ENCODE measurements at places on chromosomes 1 and 21. TPM values are rescaled to one million over a fixed set of nuclear protein-coding genes. Genes with fewer than 3 reads are reported as not detected.

Gene C1QA
- total RNA-seq = not detected

Gene MROH9
- not detected for total RNA-seq

Gene TIAM1
- 0.15 TPM for total RNA-seq

Gene FMO5
- 0.76 TPM for total RNA-seq

Gene EEIG2
- total RNA-seq = 7.5 TPM

Gene KCNK1
- 7.5 TPM for total RNA-seq

Gene KIAA1614
- 2.6 TPM for total RNA-seq

Gene CNR2
- not detected for total RNA-seq

Gene BCL10
- 66.9 TPM for total RNA-seq

Gene HSF2BP
- 1.6 TPM for total RNA-seq

Gene TEDDM1
- not detected for total RNA-seq

Gene GUCA2B
- not detected for total RNA-seq

Gene FNDC10
- 0.15 TPM for total RNA-seq

Gene FCN3
- not detected for total RNA-seq

Gene MYCL
- 2.3 TPM for total RNA-seq

Gene KCNE1
- 0.15 TPM for total RNA-seq

Gene MATN1
- under 0.01 TPM for total RNA-seq

Gene KCNJ6
- total RNA-seq = not detected

Gene AKNAD1
- total RNA-seq = not detected

Gene CAP1
- 431 TPM for total RNA-seq

Gene GRIK1
- total RNA-seq = not detected

Gene ADGRB2
- total RNA-seq = 1.9 TPM
